ENCODE measurements at places on chromosomes 4 and X. TPM values are rescaled to one million over a fixed set of nuclear protein-coding genes. Genes with fewer than 3 reads are reported as not detected.

DNA sequence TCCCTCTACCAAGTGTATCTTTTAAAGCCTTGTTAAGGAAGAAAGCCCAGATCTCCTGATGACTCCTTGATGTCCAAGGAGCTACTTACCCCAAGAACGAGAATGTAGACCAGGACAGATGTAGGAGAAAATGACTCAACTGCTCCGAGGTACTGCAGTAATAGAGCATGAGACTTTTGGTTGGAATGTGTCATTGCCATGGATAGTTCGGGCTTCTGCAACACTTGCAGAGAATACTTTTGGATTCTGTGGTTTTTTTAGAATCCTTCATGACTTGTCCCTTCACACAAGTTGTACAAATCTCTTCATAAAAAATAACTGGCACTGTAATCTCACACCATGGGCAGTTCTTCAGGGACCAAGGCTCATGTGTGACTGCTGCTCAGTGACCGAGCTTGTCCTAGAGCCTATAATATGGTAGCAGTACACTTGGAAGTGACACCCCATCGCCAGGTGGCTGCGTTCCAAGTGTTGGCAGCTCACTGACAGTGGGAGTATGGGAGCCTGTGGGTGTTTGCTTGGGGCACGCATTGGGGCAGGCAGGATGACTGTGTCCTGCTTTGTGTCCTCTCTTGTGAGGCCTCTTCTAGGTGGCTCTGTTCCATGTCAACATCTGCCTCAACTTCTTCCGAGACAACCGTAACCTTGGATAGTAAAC is 87.9 kb upstream of the WDR1 start:
- no peak overlapping the region for H3K27ac ChIP-seq
- no peaks in the 10 kb centered on the region for H3K36me3 ChIP-seq
- H3K4me1 ChIP-seq = no peaks in the 10 kb centered on the region
- no peak overlapping the region for H3K4me3 ChIP-seq
- no peak for DNase-seq

DNA sequence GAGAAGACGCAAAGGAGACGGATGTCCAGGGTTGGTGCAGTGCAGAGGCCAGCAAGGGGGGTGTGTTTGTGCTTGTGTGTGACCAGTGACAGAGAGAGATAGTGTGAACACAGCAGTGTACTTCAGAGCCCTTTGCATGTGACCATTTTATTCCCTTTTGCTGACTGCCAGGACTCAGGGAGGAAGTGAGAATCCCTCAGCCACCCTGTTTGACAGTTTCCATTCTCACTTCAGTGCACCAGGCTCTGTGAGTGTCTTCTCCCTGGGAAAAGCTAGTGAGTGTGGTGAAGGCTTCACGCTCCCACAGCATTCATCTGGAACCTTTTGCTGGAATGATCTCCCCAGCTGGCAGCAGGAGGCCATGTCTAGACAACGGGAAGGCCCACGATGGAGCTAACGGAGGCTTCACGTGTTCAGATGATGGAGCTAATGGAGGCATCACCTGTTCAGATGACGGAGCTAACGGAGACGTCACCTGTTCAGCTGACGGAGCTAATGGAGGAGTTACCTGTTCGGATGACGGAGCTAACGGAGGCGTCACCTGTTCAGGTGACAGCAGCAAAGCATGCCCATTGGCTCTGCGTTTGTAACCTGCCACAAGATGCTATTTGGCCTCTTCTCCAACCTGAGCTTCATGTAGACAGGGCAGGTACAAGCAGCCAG is 195.4 kb downstream of the AFAP1 start:
- no peaks in the 10 kb centered on the region for H3K4me1 ChIP-seq
- H3K27me3 ChIP-seq = no peaks in the 10 kb centered on the region
- H3K4me3 ChIP-seq = no peak overlapping the region
- H3K27ac ChIP-seq = no peak overlapping the region
- no peaks in the 10 kb centered on the region for H3K36me3 ChIP-seq

GRCh38 chr4:144721994-144722393 is 76.0 kb downstream of the HHIP start:
- DNase-seq = no peak
- no peaks in the 10 kb centered on the region for H3K4me1 ChIP-seq
- H3K27ac ChIP-seq = no peak overlapping the region
- H3K36me3 ChIP-seq = no peaks in the 10 kb centered on the region
- no peak overlapping the region for H3K4me3 ChIP-seq

- H3K4me3 ChIP-seq = peak overlapping the region; percentile 58
- no peaks in the 10 kb centered on the region for H3K27me3 ChIP-seq
- no peaks in the 10 kb centered on the region for H3K4me1 ChIP-seq
- peak overlapping the region; percentile 54 for H3K27ac ChIP-seq
These were observed 7.2 kb downstream of the TIMM17B start for GRCh38 chrX:48890296-48890925.

- no peak for DNase-seq
- H3K27me3 ChIP-seq = peaks cover 4% of the 10 kb centered on the region
- no peak overlapping the region for H3K27ac ChIP-seq
- H3K36me3 ChIP-seq = no peaks in the 10 kb centered on the region
- H3K4me1 ChIP-seq = no peaks in the 10 kb centered on the region
- no peak overlapping the region for H3K4me3 ChIP-seq
These were observed 12.7 kb upstream of the GTPBP6 start for GRCh38 chrX:331151-331824.

GRCh38 chrX:45400027-45400779 is 199.5 kb upstream of the DIPK2B start:
- no peaks in the 10 kb centered on the region for H3K4me1 ChIP-seq
- no peaks in the 10 kb centered on the region for H3K36me3 ChIP-seq
- H3K4me3 ChIP-seq = no peak overlapping the region

GRCh38 chr4:96039803-96040436 is 200.0 kb downstream of the PDHA2 start:
- H3K36me3 ChIP-seq = no peaks in the 10 kb centered on the region
- H3K27me3 ChIP-seq = no peaks in the 10 kb centered on the region
- no peaks in the 10 kb centered on the region for H3K4me1 ChIP-seq
- DNase-seq = no peak

DNA sequence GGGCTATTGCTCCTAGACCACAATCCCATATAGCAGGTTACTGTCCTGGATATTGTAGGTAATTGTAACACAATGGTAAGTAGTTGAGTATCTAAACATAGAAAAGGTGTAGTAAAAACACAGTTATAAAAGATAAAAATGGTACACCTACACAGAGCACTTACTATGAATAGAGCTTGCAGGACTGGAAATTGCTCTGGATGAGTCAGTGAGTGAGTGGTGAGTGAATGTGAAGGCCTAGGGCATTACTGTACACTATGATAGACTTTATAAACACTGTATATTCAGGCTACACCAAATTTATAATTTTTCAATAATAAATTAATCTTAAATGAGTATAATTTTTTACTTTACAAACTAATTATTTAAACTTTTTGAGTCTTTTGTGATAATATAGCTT is 425.7 kb downstream of the PABPC4L start:
- DNase-seq = no peak
- H3K4me1 ChIP-seq = no peaks in the 10 kb centered on the region
- no peak overlapping the region for H3K4me3 ChIP-seq
- no peak overlapping the region for H3K27ac ChIP-seq
- no peaks in the 10 kb centered on the region for H3K27me3 ChIP-seq

- H3K4me3 ChIP-seq = no peak overlapping the region
- H3K27ac ChIP-seq = no peak overlapping the region
- H3K36me3 ChIP-seq = no peaks in the 10 kb centered on the region
- no peaks in the 10 kb centered on the region for H3K4me1 ChIP-seq
These were observed 467.9 kb downstream of the PCDH11X start for GRCh38 chrX:92247076-92247475.

GRCh38 chrX:136268051-136269048 is 17.1 kb upstream of the MAP7D3 start:
- peaks cover 4% of the 10 kb centered on the region for H3K27me3 ChIP-seq
- no peaks in the 10 kb centered on the region for H3K4me1 ChIP-seq
- H3K4me3 ChIP-seq = no peak overlapping the region

GRCh38 chrX:154731184-154731583 is 19.7 kb downstream of the GAB3 start:
- H3K4me3 ChIP-seq = no peak overlapping the region
- H3K27ac ChIP-seq = peak overlapping the region; percentile 44
- no peaks in the 10 kb centered on the region for H3K36me3 ChIP-seq

GRCh38 chrX:130826249-130826648 is 76.8 kb downstream of the ENOX2 start:
- no peaks in the 10 kb centered on the region for H3K36me3 ChIP-seq
- H3K4me1 ChIP-seq = no peaks in the 10 kb centered on the region
- no peaks in the 10 kb centered on the region for H3K27me3 ChIP-seq
- no peak overlapping the region for H3K27ac ChIP-seq
- no peak for DNase-seq

DNA sequence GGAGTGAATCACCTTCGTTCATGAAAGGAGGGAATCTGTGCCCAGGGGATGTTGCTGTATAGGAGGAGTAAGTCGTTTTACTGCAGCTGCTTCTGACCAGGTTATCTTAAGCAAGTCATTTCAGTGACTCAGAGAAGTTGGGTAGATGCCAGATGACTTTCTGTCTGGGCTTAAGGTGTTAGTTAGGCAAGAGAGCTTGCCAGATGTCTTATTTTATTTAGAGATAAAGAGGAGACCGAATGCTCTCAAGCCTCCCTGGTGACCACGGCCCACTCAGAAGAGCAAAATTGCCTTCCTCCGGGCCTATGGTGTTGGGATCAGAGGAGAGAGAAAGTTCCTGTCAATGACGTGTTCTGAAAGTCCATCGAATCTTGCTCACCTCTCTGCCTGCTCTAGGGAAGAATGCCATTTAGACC is 16.3 kb upstream of the ZNF827 start:
- H3K4me1 ChIP-seq = no peaks in the 10 kb centered on the region
- H3K27ac ChIP-seq = no peak overlapping the region
- no peak overlapping the region for H3K4me3 ChIP-seq
- no peak for DNase-seq
- H3K27me3 ChIP-seq = no peaks in the 10 kb centered on the region

GRCh38 chr4:24824720-24825119 is 29.3 kb downstream of the SOD3 start:
- H3K27me3 ChIP-seq = no peaks in the 10 kb centered on the region
- DNase-seq = no peak
- no peak overlapping the region for H3K4me3 ChIP-seq
- H3K36me3 ChIP-seq = no peaks in the 10 kb centered on the region
- H3K4me1 ChIP-seq = no peaks in the 10 kb centered on the region

- H3K36me3 ChIP-seq = no peaks in the 10 kb centered on the region
- no peaks in the 10 kb centered on the region for H3K27me3 ChIP-seq
- H3K4me1 ChIP-seq = peaks cover 34% of the 10 kb centered on the region
- no peak overlapping the region for H3K4me3 ChIP-seq
- DNase-seq = no peak
These were observed 110.9 kb upstream of the BMP2K start for GRCh38 chr4:78665216-78665770.

DNA sequence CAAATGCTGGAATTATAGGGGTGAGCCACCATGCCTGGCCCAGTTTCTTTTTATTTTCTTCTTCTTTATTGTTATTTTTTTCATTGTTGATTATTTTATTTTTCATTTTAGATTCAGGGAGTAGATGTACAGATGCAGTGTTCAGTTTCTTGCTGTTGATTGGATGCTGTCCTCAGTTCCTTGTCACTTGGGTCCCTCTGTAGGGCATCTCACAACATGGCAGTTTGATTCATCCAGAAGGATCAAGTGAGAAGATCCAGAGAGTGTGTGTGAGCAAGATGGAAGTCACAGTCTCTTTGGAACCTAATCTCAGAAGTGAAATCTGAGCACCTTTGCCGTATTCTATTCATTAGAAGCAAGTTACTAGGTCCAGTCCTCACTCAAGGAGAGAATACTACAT is 20.9 kb downstream of the HMGB3 start:
- no peak overlapping the region for H3K4me3 ChIP-seq
- H3K4me1 ChIP-seq = no peaks in the 10 kb centered on the region
- H3K36me3 ChIP-seq = no peaks in the 10 kb centered on the region
- no peaks in the 10 kb centered on the region for H3K27me3 ChIP-seq
- no peak overlapping the region for H3K27ac ChIP-seq
- no peak for DNase-seq

DNA sequence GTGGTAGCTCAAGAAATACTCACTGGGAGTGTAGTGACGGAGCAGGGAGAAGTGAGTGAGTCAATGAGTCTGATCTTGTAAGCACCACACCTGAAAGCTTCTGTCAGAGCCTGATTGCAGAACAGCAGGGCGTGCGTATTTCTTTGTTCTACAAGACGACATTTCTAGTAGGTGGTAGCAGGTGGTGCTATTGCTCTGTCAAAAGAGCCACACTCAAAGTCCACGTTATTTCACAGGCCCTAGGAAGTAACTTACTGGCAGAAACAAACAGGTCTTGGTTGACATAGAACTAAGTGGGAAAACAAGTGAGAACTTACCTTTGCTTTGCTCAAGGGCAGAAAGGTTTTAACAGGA is 46.4 kb upstream of the SPRY1 start:
- no peaks in the 10 kb centered on the region for H3K27me3 ChIP-seq
- no peak for DNase-seq
- no peaks in the 10 kb centered on the region for H3K4me1 ChIP-seq
- no peak overlapping the region for H3K4me3 ChIP-seq

- no peaks in the 10 kb centered on the region for H3K36me3 ChIP-seq
- no peak for DNase-seq
- peaks cover 36% of the 10 kb centered on the region for H3K27me3 ChIP-seq
- peak overlapping the region; percentile 85 for H3K27ac ChIP-seq
- peaks cover 23% of the 10 kb centered on the region for H3K4me1 ChIP-seq
These were observed 2.7 kb downstream of the BCOR start for GRCh38 chrX:40094900-40095582.

DNA sequence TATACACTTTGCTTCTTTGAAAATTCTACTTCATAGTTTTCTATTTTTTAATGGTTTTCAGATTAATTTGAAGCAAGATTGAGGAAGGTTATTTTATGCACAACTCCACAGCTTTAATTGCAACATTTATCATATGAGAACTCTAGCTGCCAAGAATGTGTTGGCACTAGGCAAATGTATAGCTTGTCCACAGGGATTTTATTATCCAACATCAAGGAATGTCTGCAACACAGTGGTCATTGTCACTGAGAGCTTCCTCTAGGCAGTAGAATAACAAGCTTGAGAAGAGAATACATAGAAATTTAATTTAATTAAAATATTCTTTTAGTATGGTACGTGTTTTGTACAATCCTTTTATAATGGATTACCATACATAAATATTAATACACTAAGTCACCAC is 1600.8 kb downstream of the ARAP2 start:
- no peaks in the 10 kb centered on the region for H3K27me3 ChIP-seq
- DNase-seq = no peak
- H3K4me1 ChIP-seq = no peaks in the 10 kb centered on the region
- no peaks in the 10 kb centered on the region for H3K36me3 ChIP-seq

Gene CYTL1
- total RNA-seq = not detected

Gene MAGEB3
- total RNA-seq = not detected

Gene MAGEA6
- total RNA-seq = not detected

Gene GIMD1
- total RNA-seq = not detected

Gene MTHFD2L
- total RNA-seq = 15.4 TPM

Gene GUCY1A1
- 11.1 TPM for total RNA-seq

Gene CISD2
- 39.6 TPM for total RNA-seq

Gene SSX4
- not detected for total RNA-seq

Gene IL21
- total RNA-seq = not detected

Gene SLC10A6
- 0.65 TPM for total RNA-seq

Measured in adrenal gland (tissue), 19 donors.